Activated CD4-positive, alpha-beta T cell treated with anti-CD3 and anti-CD28 coated beads, Interleukin-10, Interleukin-2, amounts not matched to agents 100 ng/mL and 50 ng/mL, durations not matched to agents 16 hours and 8 hours (primary cell): ENCODE measurements at places on chromosomes 5 and 9.

DNA sequence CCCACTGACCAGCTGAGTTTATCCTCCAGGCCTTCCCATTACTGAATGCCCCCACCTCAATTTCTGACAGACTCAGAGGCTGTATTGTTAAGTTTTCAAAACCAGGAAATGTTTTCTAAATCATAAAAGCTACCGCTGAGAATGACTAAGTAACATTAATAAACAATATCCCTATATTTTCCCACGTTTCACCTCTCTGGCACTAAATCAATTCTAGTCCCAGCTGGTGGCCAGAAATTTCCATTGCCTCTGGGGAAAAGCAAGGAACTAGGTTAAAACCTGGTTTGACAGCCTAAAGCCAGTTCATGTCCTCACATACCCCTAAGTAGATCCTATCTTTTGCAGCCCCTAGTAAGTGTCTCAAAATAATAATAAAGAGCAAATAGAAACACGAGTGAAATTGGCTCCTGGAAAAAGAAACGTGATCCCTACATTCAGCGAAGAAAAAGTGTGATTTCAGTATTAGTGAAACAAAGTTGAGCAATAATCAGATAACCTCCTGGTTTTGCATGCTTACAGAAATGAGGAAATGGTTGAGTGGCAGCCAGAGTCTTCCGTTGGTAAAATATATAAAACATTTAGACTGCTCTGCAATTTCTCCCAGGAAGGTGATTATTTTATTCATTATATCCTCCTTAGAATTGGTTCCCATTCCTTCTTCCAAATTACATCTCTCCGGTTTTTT, 110.9 kb downstream of the ESM1 start:
- no peak for DNase-seq

- DNase-seq = no peak
Observed at GRCh38 chr5:139023286-139023685, 148.2 kb upstream of the LRRTM2 start.

- no peak for DNase-seq
Observed at GRCh38 chr5:128519827-128520226, 18.2 kb downstream of the FBN2 start.

DNA sequence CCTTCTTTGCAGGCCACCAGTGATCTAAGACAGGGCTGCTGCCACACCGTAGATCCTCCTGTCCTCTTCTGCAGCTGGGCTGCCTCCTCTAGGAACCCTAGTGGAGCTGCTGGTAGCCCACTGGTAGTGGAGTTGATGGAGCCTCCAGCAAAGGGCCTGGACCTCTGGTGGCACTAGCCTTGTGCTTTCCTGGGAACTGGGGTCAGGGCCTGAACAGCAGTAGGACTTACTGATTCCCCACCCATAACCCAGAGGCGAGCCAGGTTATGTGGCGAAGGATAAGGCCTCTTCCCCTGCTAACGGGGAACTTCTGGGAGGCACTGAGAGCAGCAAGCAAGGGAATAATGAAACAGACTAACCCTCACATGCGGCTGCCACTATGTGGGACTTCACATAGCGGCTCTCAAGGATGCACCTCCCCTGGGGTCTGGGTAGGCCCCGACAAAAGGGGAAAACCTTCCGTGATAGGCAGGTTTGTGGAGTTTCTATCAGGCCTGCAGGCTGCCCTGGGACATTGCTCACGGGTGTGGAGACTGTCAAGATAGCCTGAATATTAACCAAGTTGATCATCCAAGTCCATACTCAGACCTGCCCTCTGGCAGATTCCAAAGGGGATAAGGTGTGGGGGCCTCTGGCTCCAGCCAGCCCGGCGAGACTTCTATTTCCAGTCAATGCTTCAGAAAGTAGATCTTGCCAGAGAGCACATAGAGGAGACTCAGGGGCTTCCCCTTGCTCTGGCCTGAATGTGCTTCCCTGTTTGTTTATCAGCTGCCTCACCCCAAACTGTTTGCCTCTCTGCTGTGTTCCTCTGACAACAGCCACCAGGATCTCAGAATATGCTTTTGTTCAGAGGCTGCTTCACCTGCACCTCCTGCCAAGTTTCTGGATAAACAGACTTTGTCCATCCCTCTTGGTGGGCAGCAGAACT, 7.4 kb downstream of the SLC22A4 start:
- DNase-seq = no peak

DNA sequence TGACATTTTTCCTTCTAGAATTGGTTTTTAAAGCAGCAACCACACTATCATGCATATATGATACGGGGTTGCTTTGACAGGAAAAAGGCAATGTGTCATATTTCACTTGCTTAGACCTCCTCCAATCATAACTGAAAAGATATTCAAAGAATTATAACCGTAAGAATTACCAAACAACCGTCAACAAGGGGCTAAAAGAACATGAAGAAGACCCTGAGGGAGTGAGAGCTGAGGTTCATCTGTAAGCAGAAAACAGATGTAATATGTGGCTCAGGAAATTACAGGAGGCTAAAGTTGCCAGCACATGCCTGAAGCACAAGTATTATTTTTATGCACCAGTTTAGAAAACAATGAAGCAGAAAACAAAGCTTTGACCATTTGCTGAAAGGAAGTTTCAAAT, 78.9 kb downstream of the APBA1 start:
- DNase-seq = no peak

GRCh38 chr5:143685246-143685815, 126.6 kb upstream of the HMHB1 start:
- no peak for DNase-seq

DNA sequence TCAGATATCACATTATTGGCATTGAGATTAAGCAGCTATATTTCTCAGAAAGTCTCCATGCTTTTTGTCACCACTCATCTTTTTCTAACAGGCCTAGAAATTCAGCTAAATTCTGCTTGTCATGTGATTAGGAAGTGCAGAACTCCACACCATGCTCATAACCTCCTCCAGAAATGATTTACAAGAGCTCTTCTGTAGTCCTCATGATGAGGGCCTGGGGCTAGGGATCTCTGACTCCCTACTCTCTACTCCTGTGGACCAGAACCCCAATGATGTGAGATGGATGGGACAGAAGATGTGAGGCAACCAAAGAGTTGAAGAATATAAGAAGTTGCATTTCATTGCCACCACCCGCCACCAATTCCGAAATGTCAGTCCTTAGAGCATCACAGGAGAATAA, 16.5 kb upstream of the SIL1 start:
- DNase-seq = no peak

- no peak for DNase-seq
Observed at GRCh38 chr5:38677636-38678035, 121.2 kb upstream of the LIFR start.

- DNase-seq = no peak
Observed at GRCh38 chr5:24428345-24428744, 216.4 kb downstream of the CDH10 start.

DNA sequence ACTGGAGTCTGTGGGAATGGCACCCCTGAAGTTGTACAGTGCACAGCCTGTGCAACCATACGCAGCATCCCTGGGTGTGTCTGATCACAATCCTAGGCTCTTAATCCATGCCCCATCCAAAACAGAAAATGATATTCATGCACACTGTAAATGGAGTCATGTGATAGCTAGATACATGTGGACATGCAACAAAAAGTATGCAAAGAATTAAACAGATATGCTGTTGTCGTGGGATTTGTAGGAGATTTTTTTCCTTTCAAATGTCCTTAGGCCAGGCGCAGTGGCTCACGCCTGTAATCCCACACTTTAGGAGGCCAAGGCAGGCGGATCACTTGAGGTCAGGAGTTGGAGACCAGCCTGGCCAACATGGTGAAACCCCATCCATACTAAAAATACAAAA, 36.1 kb downstream of the PRRX2 start:
- no peak for DNase-seq

DNA sequence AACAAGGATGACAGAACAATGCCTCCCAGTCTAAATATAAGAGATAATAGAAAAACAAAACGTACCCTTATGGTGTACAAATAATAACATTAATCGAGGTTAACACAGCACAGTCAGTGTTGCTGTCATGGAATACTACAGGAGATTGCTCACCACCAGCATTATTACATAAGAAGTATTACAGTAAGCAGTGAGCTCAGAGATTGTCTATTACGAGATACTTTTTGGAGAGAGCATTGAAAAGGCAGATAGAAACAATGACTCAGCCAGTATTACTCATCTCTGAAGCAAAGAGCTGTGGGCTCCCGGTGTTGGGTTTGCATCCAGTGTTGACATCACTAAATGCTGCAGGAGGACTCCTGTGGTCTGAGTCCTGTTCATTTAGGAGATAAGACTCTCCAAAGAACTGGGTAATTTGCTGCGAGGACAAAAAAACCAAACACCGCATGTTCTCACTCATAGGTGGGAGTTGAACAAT, 191.9 kb upstream of the SEMA6A start:
- peak; percentile 61 for DNase-seq

DNA sequence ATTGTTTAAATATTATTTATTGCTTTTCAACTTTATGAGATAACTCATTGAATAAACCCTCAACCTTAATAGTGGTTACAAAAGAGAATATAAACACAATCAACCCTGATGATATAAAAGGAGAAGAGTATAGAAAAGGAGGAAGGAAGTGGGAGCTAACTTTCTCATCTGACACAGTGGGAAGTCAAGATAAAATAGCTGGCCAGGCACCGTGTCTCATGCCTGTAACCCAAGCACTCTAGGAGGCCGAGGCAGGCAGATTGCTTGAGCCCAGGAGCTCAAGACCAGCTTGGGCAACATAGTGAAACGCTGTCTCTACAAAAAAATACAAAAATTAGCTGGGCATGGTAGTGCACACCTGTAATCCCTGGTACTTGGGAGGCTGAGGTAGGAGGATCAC, 93.5 kb downstream of the PPP2R2B start:
- DNase-seq = no peak

- no peak for DNase-seq
Observed at GRCh38 chr5:11398728-11399127, 505.5 kb downstream of the CTNND2 start.

DNA sequence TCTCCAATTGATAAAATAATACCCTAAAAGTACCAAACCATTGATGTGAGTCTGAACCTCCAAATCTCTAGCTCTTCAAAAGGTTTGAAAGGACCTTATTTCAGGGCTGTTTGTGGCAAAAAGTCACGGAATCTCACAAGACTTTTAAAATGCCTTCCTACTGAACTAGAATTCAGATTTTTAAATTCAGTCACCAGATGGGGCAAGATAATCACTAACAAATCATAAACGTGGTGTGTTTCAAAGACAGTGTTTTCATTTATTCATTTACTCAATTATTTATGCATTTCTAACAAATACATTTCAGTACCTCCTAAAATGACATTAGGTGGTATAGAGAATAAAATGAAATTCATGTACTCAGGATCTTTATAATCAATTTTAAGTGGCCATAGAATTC, 68.2 kb upstream of the SMC2 start:
- no peak for DNase-seq

DNA sequence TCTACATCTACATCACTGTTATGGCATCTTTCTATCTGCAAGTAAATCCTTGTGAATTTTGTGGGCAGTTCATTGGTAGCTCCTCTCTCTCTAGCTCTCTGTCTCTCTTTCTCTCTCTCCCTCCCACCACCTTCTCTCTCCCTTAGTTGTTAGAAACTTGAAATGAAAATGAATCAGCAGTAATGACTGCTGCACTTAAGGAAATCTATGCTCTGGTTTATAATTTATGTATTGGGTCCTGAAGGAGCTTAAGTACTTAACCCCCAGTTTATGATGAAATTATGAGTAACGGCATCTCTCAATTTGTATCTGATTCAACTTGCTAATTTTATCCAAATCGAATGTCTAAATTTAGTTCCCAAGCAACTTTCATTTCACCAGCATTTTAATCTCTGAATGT, 52.0 kb upstream of the PTGER4 start:
- DNase-seq = no peak

DNA sequence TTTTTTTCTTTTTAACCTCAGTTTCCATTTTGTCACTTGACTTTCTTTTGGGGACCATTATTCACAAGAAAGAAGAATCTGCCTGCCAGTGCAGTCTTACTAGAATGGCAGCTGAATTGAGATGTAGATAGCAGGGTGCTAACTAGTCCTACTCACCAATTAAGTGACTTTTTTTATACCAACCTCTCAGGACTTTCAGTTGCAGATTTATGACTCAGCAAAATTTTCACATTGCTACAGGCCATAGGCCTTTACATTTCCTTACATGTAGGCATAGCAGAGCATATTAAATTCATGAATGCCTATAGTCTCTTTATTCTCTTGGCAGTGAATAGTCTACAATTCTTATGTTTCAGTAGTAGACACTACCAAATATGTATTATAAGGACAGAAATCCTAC, 54.0 kb upstream of the FKTN start:
- peak; percentile 28 for DNase-seq

DNA sequence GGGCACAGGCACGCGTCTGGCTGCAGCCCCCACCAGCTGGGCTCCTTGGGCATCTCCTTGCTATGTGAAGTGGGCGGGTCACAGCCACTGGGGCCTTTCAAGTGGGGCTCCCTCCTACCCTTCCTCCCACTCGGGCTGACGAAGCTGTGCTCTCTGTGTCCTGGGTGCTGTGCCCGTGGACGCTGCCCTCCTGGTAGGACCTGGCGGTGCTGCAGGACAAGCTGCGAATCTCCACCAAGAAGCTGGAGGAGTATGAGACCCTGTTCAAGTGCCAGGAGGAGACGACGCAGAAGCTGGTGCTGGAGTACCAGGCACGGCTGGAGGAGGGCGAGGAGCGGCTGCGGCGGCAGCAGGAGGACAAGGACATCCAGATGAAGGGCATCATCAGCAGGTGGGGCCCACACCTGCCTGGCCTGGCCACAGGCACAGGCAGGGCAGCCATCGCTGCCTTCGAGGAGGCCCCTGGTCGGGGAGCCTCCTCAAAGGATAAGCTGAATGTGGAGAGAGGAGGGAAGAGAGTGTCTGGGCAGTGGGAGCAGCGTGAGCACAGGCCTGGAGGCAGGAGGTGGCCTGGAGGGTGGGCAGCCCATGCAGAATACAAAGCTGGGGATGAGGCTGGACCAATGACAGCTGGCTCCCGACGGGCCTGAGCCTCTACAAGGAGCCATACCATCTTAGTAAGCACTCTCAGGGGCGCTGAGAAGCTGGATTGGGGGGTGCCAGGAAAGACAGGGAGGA, 124.7 kb downstream of the DAB2IP start:
- no peak for DNase-seq

DNA sequence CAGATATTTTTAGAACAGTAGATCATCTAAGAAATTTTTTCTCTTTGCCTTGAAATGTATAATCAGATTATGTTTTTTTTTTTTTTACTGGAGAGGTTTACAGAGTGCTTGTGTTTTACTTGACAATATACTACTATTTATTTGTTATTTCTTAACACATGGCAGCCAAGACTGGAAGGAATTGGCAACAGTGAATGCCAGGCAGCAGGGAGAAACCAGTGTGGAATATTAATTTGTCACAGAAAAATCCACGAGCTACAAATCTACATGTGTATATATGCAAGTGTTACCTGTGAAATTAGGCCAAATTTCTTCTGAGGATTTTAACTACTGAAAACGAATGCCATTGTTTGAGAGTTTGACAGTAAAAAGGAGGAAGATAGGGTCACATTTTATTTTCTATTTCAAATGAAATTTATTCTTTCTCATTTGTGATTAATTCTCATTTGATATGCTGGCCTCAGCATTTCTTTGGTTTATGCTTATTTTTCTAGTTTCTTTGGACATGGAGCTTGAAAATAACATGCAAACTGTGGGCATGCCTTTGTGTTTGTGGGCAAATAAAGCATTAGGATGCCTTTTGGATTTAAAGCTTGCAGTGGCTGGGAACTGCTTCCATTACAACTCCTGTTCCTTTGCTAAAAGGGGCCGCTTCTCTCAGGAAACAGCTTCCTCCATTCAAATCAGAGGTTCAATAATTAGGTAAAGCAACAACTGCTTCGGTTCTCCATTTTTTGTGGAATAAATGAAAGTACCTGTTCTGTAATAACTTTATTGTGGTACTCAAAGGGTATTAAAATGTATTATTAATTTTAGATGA, 39.0 kb upstream of the ZFYVE16 start:
- DNase-seq = no peak

- no peak for DNase-seq
Observed at GRCh38 chr9:97366889-97367288, 45.0 kb upstream of the TDRD7 start.
